ENCODE measurements at places on chromosomes 6 and 20.

DNA sequence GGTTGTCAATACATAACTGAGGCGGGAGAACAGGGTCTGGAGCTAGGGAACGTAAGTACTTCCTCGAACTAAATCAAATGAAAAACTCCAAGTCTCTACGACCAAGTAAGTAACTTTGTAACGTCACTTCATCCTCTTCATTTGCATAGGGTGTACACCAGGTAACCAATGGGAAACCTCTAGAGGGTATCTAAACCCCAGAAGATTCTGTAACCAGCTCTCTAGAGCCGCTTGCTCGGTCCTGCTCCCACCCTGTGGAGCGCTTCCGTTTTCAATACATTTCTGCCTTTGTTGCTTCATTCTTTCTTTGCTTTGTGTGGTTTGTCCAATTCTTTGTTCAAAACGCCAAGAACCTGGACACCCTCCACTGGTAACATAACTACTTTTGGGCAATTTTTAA lies 133.5 kb upstream of the TMEM170B start:
- no peak for DNase-seq

DNA sequence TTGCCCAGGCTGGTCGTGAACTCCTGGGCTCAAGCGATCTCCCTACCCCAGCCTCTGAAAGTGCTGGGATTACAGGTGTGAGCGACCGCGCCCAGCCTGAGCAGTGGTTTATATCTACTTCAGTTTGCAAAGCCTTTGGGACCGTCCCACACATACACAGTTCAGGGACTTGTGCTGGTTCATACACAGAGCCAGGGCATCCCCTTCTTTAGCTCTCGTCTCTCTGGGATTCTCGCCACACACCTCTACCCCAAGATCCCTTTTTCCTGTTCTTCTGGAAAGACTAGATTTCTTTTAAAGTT lies 12.5 kb downstream of the CAP2 start:
- no peak for DNase-seq

DNA sequence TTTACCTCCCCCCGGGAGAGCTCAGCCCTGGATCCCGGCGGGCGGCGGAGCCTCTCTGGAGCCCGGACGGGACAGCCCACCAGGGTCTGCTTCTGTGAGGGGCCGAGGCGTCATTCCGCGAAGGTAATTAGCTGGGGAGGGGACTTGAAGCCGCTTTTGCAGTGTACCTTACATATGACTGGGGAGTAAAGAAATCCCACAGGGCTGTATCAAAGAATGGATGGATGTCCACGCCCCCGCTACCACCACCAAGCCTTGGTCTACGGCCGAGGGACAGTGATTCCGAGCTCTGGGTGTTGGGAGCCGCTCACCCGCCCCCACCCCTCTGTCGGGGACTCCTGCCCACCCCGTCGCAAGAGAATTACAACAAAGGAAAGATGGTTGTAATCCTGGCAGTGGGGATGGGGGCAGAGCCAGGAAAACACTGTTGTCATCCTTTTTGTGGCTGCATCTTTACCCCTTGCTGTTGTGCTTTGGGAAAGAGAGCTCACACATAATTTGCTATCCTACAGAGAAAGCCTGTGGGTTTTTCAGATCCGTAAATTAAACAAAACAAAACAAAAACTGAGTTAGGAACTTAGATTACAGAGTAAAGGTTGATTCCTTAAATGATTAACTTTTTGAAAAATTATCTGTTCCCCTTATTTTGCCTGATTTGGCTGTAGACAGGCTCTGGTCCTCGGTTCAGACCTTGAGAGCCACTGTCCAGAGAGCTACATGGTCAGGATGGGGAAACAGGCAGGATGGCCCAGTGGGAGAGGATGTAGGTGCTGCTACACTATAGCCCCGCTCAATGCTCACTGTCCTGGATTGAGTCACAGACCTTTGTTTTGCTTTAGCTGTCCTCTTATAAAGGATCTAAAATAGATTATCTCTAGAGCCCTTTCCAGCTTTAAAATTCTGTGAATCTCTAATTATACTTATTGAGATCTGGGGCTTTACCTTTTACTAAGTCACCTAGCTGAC lies 997 bp upstream of the FBXO30 start:
- DNase-seq: no peak

DNA sequence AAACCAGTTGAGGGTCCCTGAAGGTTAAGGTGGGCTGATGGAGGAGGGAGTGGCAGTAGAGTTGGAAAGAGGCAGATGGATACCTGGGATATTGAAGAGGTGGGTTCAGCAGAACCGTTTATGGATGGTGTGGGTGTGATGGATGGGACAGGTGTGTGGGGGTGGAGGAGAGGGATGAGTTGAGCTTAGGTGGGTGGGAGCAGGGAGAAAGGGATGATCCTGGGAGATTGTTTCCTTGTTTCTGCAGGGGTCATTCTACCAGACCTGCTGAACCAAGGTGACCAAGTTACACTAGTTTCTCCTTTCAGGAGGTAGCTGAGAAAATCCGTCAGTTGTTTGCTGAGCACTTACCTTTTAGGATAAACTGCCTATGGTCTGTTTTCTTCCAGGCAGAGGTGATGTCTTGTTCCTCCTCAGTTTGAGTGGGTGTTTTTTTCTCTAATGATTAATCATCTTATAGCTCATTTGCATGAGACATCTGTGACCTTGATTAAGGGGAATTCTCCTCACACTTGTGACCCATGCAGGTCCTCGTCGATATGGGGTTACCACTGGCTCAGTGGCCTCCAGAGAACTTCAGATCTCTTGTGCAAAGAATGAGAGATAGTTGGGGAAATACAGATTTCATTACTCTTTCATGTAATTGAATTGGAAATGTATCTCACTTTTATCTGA lies 53.0 kb downstream of the FARS2 start:
- no peak for DNase-seq

- no peak for DNase-seq
These were observed 29.6 kb downstream of the PTK7 start for GRCh38 chr6:43105538-43106222.

GRCh38 chr6:123956492-123957139 lies 153.0 kb downstream of the NKAIN2 start:
- no peak for DNase-seq

- no peak for DNase-seq
These were observed 89.4 kb upstream of the ATXN1 start for GRCh38 chr6:16850681-16851026.

GRCh38 chr6:20916086-20916485 lies 381.8 kb downstream of the CDKAL1 start:
- DNase-seq: no peak

GRCh38 chr6:85465762-85466161 lies 15.9 kb downstream of the NT5E start:
- DNase-seq: no peak

DNA sequence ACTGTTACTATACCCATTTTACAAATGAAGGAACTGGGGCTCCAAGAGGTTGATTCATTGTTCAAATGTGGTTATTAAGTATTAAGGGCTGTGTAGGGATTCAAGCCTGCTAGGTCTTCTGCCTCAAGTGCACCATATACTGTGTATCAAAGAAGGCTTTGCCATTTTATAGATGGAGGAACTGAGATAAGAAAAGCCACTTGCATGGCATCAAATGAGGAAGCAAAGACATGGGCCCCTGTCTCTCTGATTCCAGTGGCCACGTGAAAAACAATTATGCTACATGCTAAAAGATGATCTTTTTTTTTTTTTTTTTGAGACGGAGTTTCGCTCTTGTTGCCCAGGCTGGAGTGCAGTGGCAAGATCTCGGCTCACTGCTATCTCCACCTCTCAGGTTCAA lies 67.0 kb downstream of the TMEM200A start:
- DNase-seq: no peak

- DNase-seq: no peak
These were observed 337.9 kb downstream of the CD83 start for GRCh38 chr6:14455427-14455826.

DNA sequence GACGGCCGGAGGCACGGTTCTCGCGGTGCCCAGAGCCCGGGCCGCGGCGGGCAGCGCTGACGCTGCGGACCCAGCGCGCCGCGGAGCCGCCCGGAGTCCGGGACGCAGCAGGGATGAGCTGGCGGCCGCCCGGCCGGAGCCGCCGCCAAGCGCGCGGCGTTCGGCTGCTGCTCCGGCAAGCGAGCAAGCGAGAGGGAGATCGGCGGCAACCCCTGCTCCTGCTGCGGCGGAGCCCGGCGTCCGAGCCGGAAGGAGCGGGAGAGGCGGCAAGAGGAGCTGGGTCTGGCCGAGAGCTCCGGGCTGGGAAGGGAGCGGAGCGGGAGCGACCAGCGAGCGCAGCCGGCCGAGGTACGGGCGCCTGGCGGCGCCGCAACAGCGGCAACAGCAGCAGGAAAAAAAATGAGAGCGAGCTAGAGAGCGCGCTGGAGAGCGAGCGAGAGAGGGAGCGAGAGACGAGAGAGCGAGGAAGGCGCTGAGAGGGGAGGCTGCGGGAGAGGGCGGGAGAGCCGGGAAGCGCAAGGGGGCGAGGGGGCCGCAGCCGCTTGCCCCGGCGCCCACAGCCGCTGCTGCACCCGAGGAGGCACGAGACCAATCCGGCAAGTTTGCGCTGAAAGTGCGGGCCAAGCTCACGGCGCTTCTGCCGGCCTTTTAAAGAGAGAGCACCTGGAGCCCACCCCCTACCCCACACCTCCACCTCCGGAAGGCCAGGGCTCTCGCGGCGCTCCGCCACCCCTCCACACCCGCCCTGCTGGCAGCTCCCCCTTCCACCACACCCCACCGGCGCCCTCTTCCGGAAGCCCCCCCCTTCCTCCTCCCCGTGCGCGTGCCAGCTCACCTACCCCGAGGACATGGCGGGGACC lies 496 bp downstream of the GRM4 start:
- no peak for DNase-seq

- no peak for DNase-seq
These were observed 39.6 kb downstream of the ELMO2 start for GRCh38 chr20:46366826-46367225.

DNA sequence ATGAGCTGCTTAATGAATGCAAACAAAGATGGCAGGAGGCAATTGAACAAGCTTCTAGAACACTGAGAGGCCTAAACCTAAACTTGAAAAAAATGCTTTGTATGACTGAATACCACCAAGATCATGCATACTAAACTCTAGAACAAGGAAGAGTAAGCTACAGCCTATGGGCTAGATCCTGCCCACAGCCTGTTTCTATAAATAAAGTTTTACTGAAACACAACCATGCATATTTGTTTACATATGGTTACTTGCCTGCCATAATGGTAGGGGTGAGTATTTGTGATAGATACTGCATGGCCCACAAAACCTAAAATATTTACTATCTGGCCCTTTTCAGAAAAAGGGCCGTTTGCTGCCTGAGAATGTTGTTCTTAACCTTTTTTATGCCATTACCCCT lies 37.0 kb downstream of the ZFP64 start:
- DNase-seq: no peak

DNA sequence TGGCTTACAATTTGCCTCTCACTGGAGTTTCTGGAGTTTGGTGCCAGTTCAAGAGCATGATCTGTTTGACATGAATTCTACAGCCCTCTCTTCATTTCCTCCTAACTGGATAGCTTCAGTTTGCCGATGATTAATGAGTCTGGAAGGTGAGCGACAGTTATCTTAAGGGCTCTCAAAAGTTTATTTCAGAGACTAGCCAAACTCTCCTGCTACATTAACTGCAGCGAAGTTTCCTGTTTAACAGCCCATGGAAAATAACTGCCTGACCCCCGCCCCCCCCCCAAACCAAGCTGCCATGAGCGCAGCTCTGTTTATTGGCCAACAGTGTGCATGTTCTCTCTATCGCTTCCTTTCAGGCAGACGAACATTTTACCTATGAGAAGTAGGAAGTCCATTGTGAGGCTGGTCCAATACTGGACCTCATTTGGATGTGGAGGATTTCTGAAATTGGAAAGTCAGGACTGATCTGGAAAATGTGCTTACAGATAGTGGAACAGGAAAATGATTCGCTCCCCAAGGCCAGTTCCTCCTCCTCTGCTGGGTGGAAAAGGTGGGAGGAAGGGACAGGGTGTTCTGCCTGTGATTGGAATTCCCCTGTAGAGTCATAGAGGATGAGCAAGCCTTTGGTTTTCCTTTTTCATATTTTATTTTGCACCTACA lies 522.2 kb upstream of the JAG1 start:
- no peak for DNase-seq

DNA sequence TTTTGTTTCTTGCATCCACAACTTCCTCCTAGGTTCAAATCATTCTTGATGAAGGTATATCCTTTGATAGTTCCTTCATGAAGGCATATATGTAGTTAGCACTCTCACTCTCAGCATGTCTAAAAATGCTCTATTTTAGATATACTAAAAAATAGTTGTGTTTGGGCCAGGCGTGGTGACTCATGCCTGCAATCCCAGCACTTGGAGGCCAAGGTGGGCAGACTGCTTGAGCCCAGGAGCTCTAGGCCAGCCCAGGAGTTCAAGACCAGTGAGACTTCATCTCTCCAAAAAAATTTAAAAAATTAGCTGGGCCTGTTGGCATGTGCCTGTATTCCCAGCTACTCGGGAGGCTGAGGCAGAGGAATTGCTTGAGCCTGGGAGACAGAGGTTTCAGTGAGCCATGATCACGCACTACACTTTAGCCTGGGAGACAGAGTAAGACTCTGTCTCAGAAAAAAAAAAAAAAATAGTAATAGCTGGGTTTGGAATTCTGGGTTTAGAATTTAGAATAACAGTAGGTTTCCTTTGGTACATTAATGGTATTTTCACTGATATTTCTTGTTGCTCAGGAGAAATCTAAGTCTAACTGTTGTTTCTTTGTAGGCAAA lies 7.0 kb downstream of the SERAC1 start:
- DNase-seq: no peak

GRCh38 chr6:21752054-21752811 lies 158.7 kb downstream of the SOX4 start:
- DNase-seq: no peak

GRCh38 chr6:56424542-56425083 lies 177.2 kb upstream of the COL21A1 start:
- no peak for DNase-seq
